ENCODE measurements at places on chromosomes 6 and 20.

DNA sequence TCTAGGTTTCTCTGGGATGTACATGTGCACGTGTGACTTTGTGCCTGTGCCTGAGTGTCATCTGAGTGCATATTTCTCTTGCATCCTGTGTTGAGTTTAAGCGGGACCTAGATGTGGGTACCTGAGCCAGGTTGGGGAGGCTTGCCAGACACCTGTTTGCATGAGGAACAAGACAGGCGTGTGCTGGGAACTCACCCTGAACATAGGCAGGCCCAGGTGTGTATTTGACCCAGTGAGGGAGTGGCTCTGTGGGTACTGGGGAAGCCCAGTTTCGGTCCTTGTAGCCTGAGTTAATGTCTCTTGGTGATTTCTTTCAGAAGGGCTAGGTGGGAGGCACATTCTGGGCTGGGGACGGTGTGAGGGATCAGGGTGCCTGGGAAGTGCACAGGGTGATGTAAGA is 98.6 kb downstream of the TMEM170B start:
- peaks cover 4% of the 10 kb centered on the region for H3K27me3 ChIP-seq
- H3K27ac ChIP-seq = no peak overlapping the region
- DNase-seq = no peak
- H3K36me3 ChIP-seq = no peaks in the 10 kb centered on the region

DNA sequence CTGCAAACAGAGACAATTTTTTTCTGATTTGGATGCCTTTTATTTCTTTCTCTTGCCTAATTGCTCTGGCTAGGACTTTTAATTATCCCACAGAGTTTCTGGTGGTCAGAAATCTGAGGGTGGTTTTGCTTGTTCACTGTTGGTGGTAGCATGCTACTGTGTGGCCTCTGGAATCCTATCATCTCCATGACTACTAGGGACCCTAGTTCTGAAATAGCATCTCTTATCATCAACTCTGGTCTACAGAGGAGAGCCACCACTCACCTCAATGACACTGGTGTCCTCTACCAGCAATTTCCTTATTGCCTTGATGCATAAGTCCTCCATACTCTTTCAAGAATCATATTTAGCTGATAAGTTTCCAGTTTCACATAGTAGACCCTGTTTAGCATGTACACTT is 27.5 kb upstream of the STX11 start:
- H3K27me3 ChIP-seq = peaks cover 3% of the 10 kb centered on the region
- H3K36me3 ChIP-seq = no peaks in the 10 kb centered on the region
- no peaks in the 10 kb centered on the region for H3K4me1 ChIP-seq
- H3K4me3 ChIP-seq = no peak overlapping the region

- no peaks in the 10 kb centered on the region for H3K27me3 ChIP-seq
- H3K4me1 ChIP-seq = peaks cover 7% of the 10 kb centered on the region
- no peak for DNase-seq
- no peak overlapping the region for H3K4me3 ChIP-seq
- peaks cover 30% of the 10 kb centered on the region for H3K36me3 ChIP-seq
- H3K27ac ChIP-seq = no peak overlapping the region
These were observed 8.2 kb downstream of the STX7 start for GRCh38 chr6:132504757-132505156.

DNA sequence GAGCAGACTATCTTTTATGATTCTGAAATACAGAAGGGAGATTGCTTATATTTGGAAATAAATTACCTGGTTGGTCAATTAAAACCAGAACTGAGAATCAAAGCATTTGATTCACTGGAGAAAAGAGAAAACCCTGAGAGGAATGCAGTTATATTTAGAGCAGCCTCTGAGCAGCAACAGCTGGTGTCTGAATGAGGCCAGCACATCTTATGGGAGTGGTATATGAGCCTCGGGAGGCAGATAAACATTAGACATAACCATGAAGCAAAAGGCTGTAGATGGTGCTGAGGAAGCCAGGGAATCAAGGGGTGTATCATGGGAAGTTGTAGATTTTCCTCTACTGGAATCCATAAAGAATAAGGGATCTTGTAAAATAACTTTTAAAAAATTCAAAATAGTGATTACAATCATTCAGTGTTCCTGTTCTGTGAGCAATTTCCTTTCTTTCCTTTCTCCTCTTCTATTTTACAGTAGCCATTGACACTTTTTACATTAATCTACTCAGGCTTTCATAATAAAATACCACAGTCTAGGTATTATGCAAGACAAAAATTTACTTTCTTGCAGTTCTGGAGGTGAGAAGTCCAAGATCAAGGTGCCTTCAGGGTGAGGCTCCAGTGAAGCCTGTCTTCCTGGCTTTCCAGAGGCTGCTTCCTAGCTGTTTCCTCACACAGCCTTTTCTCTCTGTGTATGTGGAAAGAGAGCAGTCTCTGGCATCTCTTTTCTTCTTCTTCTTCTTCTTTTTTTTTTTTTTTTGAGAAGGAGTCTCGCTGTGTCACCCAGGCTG is 32.8 kb upstream of the ENPP5 start:
- no peak overlapping the region for H3K27ac ChIP-seq
- H3K4me3 ChIP-seq = no peak overlapping the region
- H3K4me1 ChIP-seq = no peaks in the 10 kb centered on the region
- H3K36me3 ChIP-seq = no peaks in the 10 kb centered on the region
- H3K27me3 ChIP-seq = peaks cover 2% of the 10 kb centered on the region

DNA sequence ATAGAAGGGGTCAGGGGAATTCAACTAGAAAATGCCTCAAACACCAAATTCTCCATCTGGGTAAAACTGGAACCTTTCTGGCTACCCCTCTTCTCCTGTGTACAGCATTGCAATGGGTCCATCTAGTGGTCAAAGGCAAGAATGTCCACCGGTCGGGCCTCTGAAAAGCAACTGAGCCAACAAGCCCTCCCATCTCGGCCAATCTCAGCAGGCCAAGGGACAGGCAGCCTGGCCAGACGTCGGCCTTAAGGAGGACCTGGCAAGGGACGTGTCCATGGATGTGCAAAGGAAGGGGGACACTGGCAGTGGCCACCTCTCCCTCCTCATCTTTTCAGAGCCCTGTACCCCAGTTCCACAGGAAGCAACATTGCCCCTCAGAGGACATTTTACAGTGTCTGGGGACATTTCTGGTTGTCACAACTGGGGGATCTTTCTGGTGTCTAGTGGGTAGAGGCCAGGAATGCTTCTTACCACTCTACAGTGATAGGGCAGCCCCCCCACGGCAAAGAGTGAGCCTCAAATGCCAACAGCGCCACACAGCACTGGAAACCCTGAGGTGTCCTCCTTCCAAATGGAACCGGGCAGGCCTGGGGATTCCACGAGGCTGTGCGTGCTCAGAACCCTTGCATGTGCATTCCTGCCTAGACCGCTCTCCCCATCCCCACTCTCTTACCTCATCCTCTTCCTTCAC is 99.8 kb upstream of the FOXA2 start:
- no peaks in the 10 kb centered on the region for H3K4me1 ChIP-seq
- H3K27me3 ChIP-seq = no peaks in the 10 kb centered on the region
- no peak overlapping the region for H3K4me3 ChIP-seq
- H3K27ac ChIP-seq = no peak overlapping the region
- no peaks in the 10 kb centered on the region for H3K36me3 ChIP-seq
- DNase-seq = peak; percentile 22

DNA sequence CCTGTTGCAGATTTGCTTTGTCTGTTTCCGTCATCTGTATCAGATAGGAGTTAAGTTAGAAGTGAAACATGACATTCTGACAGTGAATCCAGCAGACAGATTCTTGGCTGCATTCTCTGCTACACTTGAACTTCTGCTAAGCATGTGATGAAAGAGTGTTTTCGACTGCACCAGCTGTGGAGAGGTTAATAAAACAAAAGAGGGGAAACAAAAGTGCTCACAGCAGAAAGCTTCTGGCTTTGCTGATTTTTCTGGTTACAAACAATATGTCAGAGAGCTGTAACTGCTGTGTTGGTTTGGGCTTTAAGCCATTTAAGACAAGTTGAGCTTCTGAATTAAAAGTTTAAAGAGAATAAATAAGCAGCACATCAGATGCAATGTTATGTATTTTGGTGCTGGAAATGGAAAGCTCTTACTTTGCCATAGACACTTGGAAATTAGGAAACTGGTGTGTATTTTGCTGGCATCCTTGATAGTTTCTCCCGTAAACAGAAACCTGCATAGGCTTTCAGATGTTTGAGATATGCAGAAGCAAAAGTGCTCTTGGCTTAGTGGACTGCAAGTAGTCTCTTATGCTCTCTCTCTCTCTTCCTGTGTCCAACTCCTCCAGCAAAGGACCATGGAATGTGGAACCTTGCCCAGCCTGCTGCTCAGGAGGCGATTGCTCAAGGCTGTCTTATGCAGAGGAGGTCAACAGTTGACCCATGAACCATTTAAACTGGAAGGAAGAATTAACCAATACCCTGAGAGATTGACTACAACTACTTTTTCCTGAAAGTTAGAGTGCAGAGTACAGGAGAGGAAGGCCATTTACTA is 104.9 kb downstream of the RPS12 start:
- H3K4me1 ChIP-seq = no peaks in the 10 kb centered on the region
- H3K4me3 ChIP-seq = no peak overlapping the region
- H3K27me3 ChIP-seq = peaks cover 3% of the 10 kb centered on the region
- no peak for DNase-seq
- no peaks in the 10 kb centered on the region for H3K36me3 ChIP-seq
- H3K27ac ChIP-seq = no peak overlapping the region

- H3K27ac ChIP-seq = no peak overlapping the region
- H3K4me3 ChIP-seq = no peak overlapping the region
- H3K36me3 ChIP-seq = no peaks in the 10 kb centered on the region
- no peaks in the 10 kb centered on the region for H3K4me1 ChIP-seq
These were observed 3.4 kb upstream of the PAX1 start for GRCh38 chr20:21702016-21702415.

DNA sequence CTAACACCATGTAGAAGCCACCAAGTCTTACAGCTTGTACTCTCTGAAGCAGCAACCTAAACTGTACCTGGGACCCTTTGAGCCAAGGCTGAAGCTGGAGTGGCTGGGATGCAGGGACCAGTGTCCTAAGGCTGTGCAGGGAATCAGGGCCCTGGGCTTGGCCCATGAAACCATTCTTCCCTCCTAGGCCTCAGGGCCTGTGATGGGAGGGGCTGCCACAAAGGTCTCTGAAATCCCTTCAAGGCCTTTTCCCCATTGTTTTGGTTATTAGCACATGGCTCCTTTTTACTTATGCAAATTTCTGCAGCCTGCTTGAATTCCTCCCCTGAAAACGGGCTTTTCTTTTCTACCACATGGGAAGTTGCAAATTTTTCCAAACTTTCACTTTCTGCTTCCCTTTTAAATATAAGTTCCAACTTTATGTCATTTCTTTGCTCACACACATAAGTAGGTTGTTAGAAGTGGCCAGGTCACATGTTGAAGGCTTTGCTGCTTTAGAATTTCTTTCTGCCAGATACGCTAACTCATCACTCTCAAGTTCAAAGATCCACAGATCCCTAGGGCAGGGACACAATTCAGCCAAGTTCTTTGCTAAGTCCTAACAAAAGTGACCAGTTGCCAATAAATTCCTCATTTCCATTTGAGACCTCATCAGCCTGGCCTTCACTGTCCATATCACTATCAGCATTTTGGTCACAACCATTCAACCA is 28.2 kb upstream of the ATXN1 start:
- H3K27ac ChIP-seq = no peak overlapping the region
- DNase-seq = no peak
- no peaks in the 10 kb centered on the region for H3K27me3 ChIP-seq
- no peaks in the 10 kb centered on the region for H3K4me1 ChIP-seq
- H3K4me3 ChIP-seq = no peak overlapping the region
- no peaks in the 10 kb centered on the region for H3K36me3 ChIP-seq

GRCh38 chr6:22099231-22099630 is 197.6 kb downstream of the PRL start:
- no peak for DNase-seq
- no peak overlapping the region for H3K27ac ChIP-seq
- no peaks in the 10 kb centered on the region for H3K4me1 ChIP-seq
- no peak overlapping the region for H3K4me3 ChIP-seq
- no peaks in the 10 kb centered on the region for H3K27me3 ChIP-seq
- H3K36me3 ChIP-seq = no peaks in the 10 kb centered on the region

DNA sequence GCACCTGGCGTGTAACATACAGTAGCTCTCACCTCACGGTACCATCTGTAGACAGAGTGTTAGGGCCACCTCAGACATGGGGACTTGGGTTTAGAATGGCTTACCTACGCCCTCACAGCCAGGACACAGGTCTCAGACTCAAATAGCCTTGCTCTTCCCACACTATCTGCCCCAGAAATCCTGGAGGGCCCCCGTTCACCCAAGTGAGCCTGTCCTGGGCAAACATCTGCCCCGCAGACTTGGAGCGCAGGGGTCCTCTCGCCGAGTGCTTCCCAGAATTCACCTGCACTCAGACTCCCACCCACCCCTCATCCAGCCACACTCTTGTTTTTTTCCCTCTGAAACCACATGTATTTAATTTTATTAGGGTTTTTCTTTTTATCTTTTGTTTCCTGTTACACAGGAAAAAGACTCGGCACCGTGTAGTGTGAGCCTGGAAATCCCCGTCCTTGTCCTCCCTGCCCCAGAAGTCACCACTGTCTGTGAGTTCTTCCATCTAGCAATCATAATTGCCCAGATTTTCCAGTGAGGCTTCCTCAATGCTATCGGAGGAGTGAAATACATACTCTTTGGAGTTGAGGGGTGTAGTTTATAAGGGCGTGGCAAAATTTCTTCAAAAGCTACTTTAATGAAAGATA is 17.1 kb upstream of the MAP1LC3A start:
- DNase-seq = no peak
- H3K27ac ChIP-seq = peak overlapping the region; percentile 78
- peak overlapping the region; percentile 41 for H3K4me3 ChIP-seq
- H3K27me3 ChIP-seq = no peaks in the 10 kb centered on the region
- peaks cover 25% of the 10 kb centered on the region for H3K4me1 ChIP-seq

DNA sequence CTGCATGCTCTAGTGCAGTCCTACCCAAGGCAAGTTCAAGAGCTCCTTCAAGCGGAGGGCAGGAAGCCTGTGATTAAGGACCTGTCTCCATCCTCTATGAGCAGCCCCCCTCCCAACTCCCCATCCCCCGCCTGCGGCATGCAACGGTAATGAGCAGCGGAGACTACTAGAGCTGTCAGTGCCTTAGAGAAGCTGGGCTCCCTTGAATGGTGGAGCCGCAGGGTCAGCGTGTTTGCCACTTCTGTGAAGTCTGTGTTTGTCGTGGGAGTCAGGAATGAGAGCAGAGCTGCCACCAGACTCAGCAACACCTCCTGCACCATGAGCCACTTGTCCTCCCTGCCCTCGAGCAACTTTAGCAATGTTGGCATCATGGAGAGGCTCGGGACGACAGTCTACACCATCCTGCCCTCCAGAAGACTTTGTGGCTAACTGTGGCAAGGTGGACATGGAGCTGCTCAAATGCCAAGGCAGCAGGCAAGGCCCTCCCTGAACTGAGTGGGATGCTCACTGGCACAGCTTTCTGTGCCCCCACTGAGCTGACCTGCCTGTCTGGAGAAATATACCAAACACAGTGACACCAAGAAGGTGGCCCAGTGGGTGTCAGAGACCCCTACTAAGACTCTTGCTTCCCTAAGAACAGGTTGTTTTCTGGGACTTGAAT is 23.8 kb upstream of the SYNDIG1 start:
- H3K4me1 ChIP-seq = no peaks in the 10 kb centered on the region
- H3K27me3 ChIP-seq = no peaks in the 10 kb centered on the region
- no peak for DNase-seq
- no peak overlapping the region for H3K27ac ChIP-seq
